ENCODE measurements at places on chromosomes 5 and 9.

GRCh38 chr5:141608046-141608445 lies 10.8 kb downstream of the DIAPH1 start:
- DNase-seq = no peak

GRCh38 chr5:112059579-112060135 lies 302.7 kb upstream of the NREP start:
- no peak for DNase-seq

DNA sequence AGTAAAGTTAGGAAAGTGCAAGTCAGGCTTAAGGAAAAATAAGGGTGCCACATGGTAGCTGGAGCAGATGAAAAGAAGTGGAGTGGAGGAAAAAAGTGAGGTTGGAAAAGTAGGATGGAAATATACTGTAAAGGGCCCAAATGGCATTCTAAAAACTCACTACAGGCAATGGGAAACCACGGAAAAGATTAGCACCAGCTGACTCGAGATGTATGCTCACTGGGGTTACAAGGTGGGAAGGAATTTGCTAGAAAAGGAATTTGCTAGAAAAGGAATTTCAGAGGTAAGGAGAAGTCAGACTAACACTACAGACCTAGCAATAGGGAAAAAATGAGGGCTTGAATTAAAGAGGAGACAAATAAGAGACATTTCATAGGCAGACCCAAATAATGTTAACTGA lies 3.6 kb downstream of the PSMD5 start:
- no peak for DNase-seq

GRCh38 chr9:75108571-75108970 lies 20.3 kb downstream of the OSTF1 start:
- DNase-seq = no peak

DNA sequence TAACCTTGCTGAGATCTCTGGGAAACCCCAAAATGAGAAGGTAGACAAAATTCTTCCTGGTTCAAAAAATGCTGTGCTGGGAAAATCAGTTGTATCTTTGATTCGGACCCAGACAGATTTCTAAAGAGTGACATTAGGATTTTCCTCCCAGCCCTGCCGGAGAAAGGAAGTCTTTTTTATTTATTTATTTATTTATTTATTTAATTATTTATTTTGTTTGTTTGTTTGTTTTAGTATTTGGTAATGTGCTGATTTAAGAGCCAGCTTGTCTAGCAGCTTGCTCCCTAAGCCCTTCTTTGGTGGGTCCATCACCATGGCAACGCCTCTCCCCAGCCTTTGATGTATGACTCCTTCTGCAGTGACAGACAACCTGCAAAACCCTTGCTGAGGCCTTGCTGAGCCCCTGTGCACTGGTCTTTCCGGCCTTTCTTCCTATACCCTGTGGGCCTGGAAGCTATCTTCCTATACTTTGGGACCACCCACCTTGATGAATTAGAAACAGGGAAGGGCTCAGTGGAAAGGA lies 60.6 kb upstream of the AFAP1L1 start:
- DNase-seq = no peak

- DNase-seq = no peak
These were observed 18.5 kb upstream of the SLC24A2 start for GRCh38 chr9:19807182-19807892.
